ENCODE measurements at places on chromosomes 2 and 18.

DNA sequence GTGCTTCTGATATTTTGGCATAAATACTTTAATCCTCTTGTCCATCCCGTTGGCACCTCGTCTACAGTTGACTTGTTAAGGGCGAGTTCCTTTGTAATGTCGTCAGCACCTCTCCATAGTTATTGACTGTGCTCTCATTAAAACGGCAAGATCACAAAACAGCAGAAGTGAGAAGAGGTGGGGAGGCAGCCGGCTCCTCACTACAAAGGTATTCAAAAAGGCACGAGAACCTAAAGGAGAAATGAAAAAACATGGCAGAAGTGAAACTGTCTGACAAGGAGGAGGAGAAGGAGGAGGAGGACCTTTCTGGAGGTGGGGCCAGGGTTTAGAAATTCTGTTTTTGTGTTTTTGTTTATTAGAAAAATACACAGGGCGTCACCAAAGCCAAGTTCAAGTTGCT lies 235.6 kb downstream of the BCL11A start:
- DNase-seq = no peak

DNA sequence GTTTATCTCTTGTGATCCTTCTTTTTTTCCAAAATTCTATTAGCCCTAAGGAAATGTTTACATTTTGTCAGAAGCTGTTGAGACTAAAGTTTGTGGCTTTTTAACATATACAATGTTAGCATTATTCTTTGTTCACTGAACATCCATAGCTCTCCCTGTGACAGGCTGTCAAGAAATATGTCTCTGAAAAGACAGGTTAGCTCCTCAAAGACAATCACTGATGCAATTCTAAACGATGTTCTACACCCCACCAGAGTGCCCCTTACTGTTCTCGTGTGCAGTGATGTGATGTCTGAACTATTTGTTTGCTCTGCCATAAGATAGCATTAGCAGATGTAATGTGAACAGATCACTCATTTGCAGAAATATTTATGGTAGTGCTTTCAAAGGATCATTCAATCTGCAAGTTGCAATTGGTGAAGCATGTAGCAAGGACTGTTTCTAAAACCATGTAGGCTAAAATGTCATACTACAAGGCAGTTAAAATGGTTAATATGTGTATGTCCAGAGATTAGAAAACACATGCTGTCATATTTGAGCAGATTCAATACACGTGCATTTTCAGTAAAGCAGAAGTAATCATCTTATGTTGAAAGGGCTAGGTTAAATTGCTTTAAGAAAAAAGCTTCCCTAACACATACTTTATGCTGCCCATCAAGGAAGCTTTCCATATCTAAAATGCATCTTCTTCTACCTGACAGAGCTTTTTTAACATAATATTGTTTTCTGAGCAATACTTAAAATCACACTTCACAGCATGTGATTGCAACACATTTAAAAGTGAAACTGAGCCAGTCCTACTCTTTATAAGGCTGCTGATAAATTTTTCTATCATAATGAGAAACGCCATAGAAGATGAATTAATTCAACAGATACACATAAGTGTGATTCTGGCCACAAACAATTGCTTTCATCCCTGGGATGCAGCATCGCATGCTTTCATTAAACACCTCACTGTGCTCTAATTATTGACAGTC lies 285.7 kb upstream of the UBE2E3 start:
- no peak for DNase-seq

DNA sequence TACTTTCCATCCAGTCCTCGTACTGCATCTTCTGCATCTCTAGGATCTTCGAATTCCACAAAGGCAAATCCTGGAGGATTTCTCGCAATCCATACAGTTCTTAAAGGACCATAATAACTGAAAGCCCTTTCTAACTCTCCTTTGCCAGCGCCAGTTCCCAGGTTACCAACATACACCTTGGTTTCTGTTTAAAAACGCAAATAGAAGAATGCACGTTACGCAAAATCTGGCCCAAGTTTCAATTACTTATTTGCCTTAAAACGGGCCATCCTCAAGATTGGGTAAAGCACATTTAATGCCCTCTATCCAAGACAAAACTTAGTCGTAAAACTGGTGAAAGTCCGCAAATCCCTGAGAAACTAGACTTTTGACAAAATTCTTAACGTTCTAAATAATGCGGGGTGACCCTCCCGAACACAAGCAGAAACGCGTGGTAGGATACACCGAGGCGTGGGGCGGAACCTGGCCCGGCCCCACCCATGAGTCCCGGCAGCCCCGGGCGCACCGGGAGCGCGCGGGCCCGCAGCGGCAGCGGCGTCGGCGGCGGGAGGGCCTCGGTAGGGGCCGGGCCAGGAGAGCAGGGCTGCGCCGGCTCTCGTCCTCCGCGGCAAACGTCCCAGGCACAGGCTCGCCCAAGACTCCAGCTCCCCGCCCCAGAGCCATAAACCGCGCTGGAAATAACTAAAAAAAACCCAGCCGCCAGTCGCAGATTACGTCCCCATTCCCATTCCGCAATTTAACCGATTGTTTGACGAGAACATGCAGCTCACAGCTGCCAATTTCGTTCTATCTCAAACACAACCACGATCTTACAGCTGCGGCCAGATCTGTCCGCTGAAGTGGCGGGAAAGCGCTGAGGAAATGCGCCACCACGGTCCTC lies 910 bp downstream of the SRSF7 start:
- DNase-seq = no peak

GRCh38 chr2:31191931-31192330 lies 25.4 kb downstream of the CAPN14 start:
- no peak for DNase-seq

- DNase-seq = no peak
These were observed 12.4 kb upstream of the CHCHD5 start for GRCh38 chr2:112572005-112572404.

DNA sequence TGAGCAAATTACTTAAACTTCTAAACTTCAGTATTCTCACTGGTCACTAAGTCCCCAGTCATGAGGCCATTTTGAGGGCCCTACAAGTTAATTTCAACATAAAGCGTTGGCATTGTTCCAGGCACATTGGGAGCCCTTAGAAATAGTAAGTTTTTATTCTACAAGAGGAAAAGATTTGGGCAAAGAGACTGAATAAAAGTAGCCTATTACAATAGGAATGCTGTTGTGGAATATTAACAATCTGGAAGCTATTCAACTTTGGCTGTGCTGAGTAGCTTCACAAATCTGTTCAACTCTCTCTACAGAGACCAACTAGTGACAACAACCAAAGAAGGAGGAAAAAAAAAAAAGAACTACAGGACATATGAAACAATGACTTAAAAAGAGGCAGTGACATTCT lies 1287.5 kb upstream of the NXPH2 start:
- no peak for DNase-seq

- DNase-seq = no peak
These were observed 1.1 kb downstream of the EMILIN1 start for GRCh38 chr2:27079233-27080139.

DNA sequence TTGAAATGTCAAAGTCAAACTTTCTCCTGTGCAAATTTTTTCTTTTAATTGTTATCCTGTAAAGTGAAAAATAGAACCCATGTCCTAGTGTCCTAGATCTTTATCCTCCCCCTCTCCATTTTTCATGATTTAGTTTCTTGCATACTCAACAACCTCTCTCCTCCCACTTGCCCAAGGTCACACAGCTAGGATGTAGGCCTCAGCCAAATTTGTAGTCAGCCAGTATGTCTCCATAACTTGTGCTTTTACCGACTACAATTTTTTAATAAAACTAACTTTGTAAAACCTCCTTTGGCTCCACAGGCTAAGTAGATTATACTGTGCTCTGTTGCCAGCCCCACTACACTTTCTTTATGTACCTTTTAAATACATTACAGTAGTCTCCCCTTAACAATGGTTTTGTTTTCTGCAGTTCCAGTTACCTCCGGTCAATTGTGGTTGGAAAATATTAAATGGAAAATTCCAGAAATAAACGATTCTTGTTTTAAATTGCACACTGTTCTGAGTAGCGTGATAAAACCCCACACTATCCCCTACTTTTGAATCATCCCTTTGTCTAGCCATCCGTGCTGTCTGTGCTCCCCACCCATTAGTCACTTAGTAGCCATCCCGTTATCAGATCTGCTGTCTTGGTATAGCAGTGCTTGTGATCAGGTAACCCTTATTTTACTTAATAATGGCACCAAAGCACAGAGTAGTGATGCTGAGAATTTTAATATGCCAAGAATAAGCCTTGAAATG lies 22.8 kb downstream of the GULP1 start:
- no peak for DNase-seq

GRCh38 chr2:217804338-217804737 lies 198.5 kb downstream of the TNS1 start:
- no peak for DNase-seq

- DNase-seq = no peak
These were observed 20.9 kb upstream of the STEAP3 start for GRCh38 chr2:119202610-119203310.

DNA sequence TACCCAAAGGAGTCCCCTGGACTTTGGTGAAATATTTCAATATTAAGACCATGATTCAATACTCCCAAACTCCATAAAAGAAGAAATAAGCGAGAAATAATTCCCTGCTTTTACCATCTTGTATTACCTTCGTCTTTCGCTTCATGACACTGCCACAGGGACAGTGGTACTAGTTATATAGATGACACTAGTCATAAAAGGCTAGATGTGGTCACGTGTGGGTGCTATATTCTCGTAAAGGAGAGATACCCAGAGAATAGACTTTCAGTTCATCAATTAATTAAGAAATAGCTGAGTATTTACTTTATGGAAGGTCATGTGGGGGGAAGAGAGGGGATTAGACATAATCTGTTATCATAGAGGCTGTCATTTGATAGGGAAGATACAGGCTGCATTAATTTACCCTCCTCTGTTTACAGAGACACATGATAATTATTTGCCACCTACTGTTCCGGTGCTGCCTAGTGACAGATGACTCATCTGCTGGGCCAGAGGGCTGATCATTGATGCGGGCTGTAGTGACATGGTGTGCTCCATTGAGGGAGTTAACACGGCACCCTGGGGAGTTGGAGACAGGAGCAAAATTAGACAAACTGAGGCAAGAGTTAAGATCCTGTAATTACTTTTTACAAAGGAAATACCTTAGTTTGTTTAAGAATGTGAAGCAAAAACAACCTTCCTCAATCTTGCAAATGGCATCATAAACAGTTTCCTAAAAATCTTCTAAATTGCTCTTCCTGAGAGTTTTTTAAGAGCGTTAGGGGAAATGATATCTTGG lies 78.2 kb upstream of the ITGB6 start:
- no peak for DNase-seq

DNA sequence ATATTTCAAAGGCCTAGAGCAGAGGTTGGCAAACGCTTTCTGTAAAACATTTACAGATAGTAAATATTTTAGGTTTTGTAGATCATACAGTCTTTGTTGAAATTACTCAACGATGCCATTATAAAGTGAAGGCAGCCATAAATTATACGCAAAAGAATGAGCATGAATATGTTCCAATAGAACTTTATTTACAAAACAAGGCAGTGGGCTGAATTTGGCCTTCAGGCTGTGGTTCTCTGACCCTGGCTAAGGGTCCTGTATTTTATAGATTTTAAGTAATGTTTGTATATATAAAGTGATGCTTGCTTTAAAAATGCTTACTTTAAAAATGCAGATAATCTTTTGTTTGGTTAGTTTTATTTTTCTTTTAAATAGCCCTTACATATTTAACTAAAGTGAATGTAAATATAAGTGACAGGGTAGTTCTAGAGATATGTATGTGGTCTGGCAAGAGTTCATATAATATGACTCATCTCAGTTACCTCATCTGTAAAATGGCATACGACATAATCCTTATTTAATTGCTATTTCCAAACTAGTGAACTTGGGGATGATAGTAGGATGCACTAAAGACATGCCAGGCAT lies 51.7 kb upstream of the ATP5MC3 start:
- no peak for DNase-seq

DNA sequence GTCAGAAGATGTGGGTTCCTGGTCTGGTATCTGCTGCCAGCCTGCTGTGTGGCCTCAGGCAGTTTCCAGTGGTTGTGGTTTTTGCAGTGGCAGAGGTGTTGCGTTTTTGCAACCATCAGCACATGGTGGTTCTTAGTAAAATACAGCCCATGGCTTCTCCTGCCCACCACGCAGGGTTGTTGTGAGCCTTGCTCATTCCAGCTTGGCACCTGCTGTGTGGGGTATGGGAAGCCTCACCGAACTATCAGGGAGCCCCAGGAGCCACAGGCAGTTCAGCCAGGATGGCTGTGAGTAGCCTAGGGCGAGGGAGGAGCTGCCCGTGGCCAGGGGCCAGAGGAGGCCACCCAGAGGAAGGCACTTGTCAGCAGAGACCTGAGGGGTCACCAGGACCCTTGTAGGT lies 9.8 kb downstream of the ARID5A start:
- DNase-seq = no peak

DNA sequence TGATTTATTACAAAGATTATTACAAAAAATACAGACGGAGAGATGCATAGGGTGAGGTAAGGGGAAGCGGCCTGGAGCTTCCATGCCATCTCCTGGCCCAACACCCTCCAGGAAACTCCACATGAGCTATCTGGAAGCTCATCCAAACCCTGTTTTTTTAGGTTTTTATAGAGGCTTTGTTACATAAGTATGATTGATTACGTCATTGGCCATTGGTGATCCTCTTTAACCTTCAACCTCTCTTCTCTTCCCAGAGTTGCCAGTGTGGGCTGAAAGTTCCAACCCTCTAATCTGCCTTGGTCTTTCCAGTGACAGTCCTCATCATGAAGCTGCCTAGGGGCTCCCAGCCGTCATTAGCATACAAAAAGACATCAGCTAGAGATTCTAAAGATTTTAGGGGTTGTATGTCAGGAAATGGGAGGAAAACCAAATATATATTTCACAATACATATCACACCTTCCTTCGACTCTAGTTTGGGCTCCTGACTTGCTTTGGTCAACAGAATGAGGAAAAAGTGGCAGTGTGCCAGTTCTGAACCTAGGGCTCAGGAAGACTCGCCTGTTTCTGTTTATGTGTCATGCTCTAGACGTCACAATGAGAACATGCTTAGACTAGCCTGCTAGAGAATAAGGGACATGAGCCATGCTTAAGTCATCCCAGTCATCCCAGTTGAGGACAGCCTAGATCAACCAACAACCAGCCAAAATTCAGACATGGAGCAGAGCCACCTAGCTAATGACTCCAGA lies 54.1 kb downstream of the ETAA1 start:
- no peak for DNase-seq

- DNase-seq = no peak
These were observed 35.7 kb upstream of the TAF4B start for GRCh38 chr18:26190506-26190905.

GRCh38 chr2:20164061-20164733 lies 60.7 kb downstream of the SDC1 start:
- DNase-seq = no peak

GRCh38 chr2:164542581-164543021 lies 78.7 kb downstream of the GRB14 start:
- no peak for DNase-seq

- DNase-seq = no peak
These were observed 35.8 kb downstream of the SLC4A3 start for GRCh38 chr2:219663116-219663762.

DNA sequence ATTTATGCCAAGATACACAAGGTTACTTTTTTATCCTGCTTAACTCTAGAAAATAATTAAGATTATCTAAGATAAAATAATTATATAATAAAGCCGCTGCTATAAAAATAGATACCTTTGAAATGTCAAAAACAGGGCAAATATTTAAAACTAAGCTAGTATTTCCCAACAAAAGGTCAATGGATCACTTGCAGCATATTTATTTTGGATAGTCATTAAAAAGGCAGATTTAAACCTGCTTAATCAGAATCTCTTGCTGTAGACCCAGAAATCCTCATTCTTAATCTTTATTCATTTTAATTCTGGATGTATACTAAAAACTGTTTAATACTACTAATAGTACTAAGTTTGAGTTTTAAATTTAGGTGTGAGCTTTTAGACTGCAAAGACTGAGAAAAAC lies 139.0 kb upstream of the CWC22 start:
- no peak for DNase-seq

All from T-helper 22 cell (primary cell).